ENCODE measurements at places on chromosomes 5 and 9.

DNA sequence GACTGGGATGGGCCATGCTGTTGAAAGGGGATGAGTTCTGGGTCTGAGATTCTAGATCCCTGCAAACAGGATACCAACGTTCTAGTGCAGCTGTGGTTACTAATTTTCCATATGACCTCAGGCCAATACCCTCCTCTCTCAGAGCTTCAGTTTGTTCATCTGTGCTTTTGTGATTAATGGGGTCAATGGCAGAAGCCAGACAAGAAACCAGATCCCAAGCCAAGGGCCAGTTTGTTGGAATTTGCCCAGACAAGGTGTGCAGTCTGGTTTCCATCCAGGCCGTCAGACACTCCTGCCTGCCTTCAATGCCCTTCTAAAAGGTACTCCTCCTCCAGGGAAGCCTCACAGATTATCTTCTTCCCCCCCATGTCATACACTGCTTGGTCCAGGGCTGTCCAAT, 11.4 kb downstream of the MYORG start:
- no peak for DNase-seq

- no peak for DNase-seq
These were observed 54.5 kb downstream of the PHF2 start for GRCh38 chr9:93630806-93631411.

- no peak for DNase-seq
These were observed 19.9 kb upstream of the LCP2 start for GRCh38 chr5:170317499-170317898.

DNA sequence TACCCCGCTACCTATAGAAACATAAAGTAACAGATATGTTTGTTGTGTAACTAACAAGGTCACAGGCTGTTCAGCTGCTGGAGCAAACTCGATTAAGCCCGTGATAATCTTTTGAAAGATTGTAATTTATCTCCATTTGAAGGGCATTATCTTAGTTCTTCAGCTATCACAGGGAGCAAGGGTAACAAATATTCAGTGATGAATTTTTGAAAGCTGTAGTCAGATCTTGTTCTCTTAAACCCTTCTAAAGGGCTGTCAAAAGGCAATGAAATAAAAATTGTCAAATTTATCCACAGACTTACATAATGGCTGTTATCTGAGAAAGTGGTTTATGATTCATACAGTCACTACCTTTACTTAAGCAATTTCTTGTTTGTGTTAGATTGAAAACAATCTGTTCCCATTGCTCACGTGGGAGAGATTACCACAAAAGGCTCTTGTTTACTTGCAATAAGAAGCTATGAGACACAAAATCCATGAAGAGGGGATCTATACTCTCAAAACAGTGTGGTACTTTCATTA, 78.3 kb upstream of the ZNF608 start:
- no peak for DNase-seq

DNA sequence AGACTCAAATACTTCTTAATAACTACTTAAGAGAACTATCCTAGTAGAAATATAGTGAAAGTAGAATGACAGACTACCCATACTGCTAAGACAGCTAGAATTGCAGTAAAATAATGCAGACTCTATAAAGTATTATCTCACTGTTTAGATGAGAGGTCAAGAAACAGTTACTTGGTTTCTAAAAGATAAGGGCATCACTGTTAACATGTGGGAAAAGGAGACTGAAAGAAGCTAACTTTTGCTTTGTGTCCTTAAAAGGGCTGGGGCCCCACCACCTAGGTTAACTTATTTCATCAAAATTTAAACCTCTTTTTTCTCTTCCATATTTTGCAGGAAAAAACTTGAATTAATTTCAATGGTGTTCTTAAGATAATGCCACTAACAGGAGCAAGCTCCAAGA, 204.3 kb downstream of the CNTLN start:
- DNase-seq = no peak

- DNase-seq = no peak
These were observed 2.6 kb upstream of the SMC5 start for GRCh38 chr9:70256123-70256551.

GRCh38 chr5:122053181-122054109, 24.6 kb downstream of the LOX start:
- DNase-seq = no peak

GRCh38 chr9:101311191-101311590, 73.6 kb downstream of the BAAT start:
- DNase-seq = no peak

DNA sequence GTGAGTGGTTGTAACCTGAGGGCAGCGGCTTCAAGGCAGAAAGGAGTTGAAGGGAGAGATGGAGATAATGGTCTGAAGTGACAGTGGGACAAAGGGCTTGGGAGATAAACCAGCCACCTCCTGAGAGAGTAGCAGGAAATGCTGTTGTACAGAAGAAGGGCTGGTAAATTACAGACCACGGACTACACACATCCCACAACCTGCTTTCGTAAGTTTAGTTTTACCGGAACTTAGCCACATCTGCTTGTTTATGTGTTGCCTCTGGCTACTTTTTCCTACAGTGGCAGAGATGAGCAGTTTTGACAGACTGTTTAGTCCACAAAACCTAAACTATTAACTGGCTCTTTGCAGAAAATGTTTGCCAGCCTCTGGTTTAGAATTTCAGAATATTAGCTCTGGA, 269.5 kb downstream of the ARHGEF28 start:
- DNase-seq = peak; percentile 39

DNA sequence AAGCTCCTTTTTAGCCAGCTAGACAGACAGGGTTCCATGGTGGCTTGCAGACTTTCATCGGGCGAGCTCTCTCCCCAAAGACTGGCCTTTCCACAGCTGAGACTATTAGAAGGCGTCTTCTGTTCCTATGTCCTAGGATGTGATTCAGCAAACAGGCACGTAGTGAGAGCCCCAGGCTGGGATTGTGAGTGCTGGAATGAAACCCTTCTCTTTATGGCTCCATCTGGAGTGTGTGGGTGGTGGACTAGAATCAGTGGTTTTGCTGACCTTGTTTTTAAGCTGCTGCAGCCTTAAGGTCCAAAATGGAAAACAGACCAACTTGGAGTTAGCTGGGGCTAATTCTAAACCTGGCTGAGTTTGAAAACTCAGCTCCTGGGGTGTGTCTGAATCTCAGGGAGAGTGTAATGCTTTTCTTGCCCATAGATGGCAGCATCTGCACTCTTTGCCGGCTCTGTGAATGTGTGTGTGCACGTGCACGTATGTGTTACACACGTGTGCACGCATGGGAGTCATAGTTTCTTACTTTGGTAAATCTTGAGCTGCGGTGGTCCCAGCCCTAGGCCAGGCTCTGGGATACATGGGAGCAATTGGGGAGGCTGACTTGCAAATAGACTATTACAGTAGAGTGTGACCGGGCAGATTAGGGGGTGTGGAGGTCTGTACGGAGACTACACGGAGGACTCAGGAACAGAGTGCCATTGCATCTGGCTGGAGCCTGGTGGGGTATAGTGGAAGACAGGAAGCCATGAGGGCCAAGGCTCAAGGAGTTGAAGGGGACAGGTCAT, 10.7 kb downstream of the GSN start:
- peak; percentile 77 for DNase-seq

DNA sequence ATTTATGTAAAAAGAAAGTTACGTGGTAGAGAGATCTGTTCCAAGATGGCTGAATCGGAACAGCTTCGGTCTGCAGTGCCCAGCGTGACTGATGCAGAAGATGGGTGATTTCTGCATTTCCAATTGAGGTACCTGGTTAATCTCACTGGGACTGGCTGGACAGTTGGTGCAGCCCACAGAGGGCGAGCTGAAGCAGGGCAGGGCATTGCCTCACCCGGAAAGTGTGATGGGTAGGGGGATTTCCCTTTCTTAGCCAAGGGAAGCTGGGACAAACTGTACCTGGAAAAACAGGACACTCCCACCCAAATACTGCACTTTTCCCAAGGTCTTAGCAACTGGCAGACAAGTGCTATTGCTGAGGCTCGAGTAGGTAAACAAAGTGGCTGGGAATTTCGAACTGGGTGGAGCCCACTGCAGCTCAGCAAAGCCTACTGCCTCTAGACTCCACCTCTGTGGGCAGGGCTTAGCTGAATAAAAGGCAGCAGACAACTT, 13.1 kb upstream of the HSD17B4 start:
- no peak for DNase-seq

GRCh38 chr5:96839071-96839592, 31.4 kb upstream of the ERAP1 start:
- no peak for DNase-seq

GRCh38 chr9:126383406-126384046, 56.9 kb downstream of the MVB12B start:
- DNase-seq = no peak

DNA sequence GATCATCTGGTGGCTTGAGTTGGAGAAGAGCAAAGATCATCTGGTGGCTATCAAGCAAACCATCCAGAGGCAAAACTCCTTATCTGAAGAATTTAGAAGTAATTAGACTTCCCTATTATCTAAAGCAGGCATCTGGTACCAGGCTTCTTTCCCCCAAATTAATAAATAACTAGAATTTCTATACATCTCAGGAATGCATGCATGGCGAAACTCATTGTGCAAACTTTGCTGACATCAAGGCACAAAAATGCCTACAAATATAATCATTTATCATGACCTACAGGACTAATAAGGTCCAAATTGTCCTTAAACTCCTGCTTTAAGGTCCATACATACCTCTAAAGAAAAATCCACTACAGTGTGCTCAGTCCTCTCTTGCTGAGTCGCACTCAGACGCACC, 6.0 kb downstream of the OR13D1 start:
- no peak for DNase-seq

DNA sequence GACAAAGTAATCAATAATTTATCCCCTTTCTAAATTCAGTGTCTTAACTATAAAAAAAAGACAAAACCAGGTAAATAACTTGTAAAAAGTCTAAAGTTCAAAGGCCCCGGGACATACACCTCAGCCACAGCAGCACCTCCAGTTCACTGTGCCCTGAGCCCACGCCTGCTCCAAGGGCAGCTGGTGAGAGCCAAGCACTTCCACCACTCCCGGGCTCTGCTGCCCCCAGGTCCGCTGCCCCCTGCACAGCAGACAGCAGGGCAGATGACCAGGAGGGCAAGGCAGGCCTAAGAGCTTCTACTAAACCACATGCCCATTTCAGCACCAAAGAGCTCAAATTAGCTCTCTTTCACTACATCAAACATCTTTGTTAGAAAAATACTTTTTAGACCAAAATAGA, 91.9 kb downstream of the CAMSAP1 start:
- DNase-seq = no peak

- DNase-seq = no peak
These were observed 24.6 kb downstream of the LYSMD3 start for GRCh38 chr5:90504743-90505142.

DNA sequence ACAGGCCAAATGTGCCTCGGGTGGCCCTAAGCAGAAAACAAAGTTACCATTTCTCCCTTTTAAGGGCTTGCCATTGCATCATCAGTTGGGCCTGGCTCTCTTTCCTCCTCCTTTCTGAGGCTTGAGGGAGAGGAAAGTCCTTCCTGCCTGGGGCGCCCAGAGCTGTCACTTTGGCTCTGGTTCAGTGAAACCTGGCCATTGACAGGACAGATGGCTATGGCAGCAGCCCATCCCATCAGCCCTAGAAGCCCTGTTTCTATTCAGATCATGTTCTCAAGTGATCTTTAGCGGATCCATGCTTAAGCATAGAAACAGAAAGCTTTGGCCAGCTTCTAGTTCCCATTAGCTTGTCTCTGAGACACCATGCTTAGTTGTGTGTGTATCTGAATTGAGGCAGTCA, 293.4 kb downstream of the YTHDC2 start:
- no peak for DNase-seq

GRCh38 chr9:70060883-70061507, 17.3 kb downstream of the MAMDC2 start:
- no peak for DNase-seq

GRCh38 chr9:106619211-106619610, 243.8 kb upstream of the ZNF462 start:
- DNase-seq = no peak

DNA sequence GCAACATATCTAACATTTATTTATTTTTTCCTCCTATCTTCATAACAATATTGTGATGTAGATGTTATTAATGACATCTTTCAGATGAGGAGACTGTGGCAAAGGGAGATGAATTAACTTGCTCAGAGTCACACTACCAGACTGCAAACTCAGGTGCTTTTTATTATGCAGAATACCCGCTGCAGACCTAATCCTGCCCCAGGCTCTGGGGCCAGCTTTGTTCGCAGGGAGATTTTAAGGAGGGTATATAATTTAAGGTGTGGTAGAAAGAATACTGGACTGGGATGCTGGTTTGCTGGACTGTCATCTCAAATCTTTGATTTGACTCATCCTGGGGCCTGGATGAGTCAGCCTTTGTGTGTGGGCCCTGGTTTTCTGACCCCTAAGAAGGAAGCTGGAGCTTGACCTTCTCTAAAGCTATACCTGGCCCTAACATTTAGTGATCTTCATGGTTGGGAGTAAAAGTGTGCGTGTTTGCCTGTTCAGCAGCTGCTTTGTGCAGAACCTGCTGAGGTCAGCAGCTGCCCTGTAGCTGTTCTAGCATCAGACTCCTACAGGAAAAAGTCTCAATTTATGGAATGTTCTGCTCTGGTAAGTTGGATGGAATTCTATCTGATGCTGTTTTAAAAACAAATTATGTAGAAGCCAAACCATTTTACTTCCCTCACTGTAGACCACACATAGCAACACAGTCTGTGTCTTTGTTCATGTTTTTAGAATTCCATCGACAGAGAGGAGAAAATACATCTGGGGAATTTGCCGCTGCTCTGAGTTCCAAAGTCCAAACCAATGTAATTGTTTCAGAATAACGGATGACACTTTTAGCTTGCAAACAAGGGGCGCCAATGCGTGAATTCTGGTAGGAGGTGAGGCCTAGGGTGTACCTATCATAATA, 4.5 kb downstream of the SLC36A1 start:
- DNase-seq = no peak

- DNase-seq = peak; percentile 9
These were observed 16.9 kb upstream of the ZNF366 start for GRCh38 chr5:72523960-72524582.

- DNase-seq = no peak
These were observed 50.7 kb upstream of the ARRDC3 start for GRCh38 chr5:91433861-91434260.

- DNase-seq = no peak
These were observed 8.2 kb upstream of the RALGDS start for GRCh38 chr9:133129001-133129795.

DNA sequence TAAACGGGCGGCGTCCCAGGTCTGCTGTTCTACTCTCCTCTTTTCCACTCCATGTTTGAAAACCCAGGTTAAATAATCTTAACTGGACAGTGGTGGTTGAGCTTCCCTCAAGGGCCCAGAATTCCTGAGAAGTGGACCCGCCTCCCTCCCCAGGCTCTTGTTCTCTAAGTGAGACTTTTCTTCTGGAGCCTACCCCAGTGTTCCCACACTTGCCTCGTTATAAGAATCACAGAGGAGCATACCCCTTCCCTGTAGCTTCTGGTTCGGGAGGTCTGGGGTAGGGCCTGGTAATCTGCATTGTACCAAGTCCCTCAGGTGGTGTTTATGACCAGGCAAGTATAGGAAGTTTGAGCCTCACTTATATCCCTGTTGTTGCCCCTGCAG, 12.0 kb downstream of the PSD2 start:
- no peak for DNase-seq

GRCh38 chr5:180129291-180130190, 58.0 kb upstream of the RNF130 start:
- DNase-seq = no peak

- no peak for DNase-seq
These were observed 4.1 kb downstream of the CLK4 start for GRCh38 chr5:178622679-178623247.

GRCh38 chr9:80359941-80360881, 788.4 kb downstream of the TLE4 start:
- DNase-seq = no peak

GRCh38 chr5:137867664-137868063, at the start of gene MYOT:
MYOT (plus strand) TSS chr5:137867860; CDS start chr5:137870652, 2,792 bp downstream.
- DNase-seq = no peak

- DNase-seq = no peak
These were observed 60.6 kb downstream of the IPO11 start for GRCh38 chr5:62473209-62473608.

Measured in HL-60 (cell line).